GF-D8 (cell line): ENCODE measurements at places on chromosomes 7 and 10.

GRCh38 chr7:145289384-145289783, 453.5 kb upstream of the TPK1 start:
- DNase-seq: no peak

DNA sequence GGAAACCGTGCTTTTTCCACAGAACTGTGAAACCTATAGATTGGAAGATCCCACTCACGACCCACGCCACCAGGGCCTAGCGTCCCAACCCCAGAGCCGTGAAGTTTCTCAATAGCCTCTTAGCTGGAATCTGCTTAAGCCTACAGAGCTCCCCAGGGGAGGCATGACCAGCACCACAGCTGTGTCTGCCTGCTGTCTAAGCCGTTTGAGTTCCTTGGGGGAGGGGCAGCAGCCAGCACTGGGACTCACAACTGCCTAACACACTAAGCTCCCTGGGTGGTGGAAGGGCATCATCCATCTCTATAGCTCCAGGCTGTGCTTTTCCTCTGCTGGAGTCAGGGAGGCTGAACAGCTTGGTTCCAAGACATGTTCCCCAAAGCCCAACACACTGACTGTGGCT, 26.0 kb upstream of the TMEM140 start:
- DNase-seq: no peak

- no peak for DNase-seq
These were observed 1.2 kb downstream of the GTF2IRD1 start for GRCh38 chr7:74454925-74455288.

DNA sequence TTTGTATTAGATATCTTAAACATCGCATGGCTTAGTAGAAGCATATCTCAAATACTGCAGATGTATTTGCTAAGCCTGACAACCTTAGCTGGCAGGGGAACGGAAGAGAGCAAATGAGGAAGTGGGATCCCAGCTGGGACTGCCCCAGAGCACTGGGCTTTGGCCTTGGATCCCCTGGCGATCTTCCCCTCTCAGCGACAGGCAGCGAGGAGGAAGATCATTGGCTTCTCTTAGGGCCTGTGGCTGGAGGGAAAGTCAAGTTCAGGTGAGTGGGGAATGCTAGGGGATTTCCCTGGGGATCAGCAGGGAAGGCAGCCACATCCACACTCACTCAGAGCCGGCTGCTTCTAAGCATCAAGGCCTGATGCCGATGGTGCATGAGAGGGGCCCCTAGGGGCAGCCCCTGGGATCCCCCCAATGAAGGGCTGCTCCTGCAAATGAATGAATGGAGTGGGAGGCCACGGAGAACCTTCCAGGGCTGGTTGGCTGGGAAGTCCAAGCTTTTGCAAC, 42.0 kb downstream of the LYZL2 start:
- DNase-seq: peak; percentile 68

DNA sequence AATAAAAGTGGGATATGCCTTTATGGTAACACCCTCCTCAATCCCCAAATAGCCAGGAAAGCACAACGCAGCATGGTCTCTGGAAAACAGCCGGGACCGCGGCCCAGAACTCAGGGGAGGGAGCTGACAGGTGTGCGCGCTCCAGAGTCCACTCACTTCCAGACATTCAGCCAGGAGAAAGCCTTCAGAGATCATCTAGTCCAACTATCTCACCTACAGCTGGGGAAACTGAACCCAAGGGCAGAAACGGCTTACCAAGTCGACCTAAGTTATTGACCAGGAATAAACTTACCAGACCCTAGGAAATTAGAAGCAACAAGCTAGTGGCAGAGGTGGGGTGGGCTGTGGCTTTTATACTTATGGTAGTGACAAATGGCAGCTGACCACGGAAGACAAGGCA, 16.4 kb downstream of the GSDME start:
- no peak for DNase-seq

GRCh38 chr7:138753150-138753518, 44.7 kb upstream of the TMEM213 start:
- no peak for DNase-seq

DNA sequence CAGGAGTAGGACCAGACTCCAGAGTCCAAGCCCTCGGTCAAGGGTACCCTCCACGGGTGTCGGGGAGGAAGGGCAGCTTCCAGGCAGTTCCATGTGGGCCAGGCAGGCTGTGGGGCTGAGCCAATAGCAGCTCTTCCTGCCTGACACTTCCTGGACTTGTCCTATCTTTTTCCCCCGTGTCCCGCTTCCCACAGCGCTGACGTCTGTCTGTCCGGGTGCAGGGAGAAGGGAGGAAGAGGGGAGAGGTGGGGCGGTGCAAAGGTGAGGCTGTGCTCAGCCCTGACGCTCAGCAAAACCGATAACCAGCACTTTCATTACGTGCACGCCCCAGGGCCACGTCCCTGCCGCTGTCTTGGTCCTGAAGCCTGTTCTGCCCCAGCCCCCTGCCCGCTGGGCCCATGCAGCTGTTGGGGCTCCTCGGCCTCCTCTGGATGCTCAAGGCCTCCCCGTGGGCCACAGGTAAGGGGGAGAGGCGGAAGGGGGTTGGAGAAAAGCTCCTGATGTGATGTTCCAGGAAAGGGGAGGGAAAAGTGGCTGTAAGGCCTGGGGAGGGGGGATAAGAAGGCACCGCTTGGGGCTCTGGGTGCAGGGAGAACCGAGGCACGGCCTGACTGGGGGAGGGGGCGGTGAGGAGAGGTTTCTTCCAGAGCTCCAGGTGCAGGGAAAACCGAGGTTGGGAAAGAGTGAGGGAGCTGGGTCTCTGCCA, at the start of gene MUC3A:
TSS of gene MUC3A (plus strand) at position 308 of the 706 bp plus-strand sequence. CDS start at position 399, 91 bp downstream.
- DNase-seq: no peak

DNA sequence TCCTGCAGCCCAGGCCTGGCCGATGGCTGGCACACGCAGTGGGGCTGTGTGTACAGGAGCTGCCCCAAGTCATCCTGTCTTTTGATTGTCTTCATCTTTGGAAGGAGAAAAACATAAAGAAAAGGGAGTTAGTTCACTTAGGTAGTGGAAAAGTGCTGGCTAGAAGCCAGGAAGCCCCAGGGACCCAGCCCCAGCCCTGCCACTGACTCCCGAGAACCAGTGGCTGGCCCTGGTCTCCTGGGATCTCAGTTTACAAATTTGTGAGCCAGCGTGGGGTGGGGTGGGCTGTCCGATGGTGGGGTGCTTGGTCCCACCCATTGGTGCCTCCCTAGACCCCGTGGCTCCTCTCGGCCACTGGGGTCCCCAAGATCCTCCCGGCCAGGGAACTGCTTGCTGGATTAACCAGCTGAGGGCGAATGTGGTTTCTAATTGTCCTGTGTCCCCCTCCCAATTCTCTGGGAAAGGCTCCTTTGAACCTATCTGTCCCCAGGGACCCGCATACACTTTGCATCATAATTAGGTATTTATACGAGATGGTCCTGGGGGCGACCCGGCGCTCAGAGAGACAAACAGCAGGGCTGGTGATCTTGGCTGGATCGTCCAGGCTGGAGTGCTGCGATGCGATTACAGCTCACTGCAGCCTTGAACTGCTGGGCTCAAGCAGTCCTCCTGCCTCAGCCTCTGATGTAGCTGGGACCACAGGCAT, 16.3 kb upstream of the CHST12 start:
- no peak for DNase-seq

DNA sequence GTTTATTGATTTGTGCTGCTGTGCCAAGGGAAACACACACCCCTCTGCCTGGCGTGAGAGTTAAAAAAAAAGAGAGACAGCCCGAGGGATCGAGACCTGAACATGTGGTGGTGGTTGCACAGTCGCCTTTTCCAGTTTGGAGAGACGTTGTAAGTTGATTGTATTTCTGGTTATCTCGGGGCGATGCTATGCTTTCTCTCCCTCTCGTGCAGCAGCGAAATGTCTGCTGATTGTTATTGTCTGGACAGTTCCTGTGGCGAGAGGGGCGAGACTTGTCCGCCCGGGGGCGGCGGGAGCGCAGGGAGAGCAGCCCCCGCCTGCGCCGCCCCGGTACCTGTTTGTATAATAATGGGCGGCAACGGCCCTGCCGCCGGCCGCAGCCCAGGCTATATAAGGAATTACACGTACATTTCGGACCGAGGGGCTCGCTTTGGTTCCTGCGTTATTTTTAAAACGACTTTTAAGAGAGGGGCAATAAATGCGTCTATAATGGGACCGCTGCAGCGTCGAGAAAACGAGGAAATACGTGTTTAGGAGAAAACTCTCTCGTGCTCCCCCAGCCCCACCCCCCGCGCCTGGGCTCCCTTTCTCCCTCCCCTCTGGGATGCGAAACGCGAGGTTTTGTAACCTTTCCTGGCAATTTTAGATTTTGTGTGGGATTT, 1.7 kb downstream of the ZEB1 start:
- peak; percentile 16 for DNase-seq

- DNase-seq: no peak
These were observed 10.0 kb upstream of the SERPINE1 start for GRCh38 chr7:101116898-101117297.

DNA sequence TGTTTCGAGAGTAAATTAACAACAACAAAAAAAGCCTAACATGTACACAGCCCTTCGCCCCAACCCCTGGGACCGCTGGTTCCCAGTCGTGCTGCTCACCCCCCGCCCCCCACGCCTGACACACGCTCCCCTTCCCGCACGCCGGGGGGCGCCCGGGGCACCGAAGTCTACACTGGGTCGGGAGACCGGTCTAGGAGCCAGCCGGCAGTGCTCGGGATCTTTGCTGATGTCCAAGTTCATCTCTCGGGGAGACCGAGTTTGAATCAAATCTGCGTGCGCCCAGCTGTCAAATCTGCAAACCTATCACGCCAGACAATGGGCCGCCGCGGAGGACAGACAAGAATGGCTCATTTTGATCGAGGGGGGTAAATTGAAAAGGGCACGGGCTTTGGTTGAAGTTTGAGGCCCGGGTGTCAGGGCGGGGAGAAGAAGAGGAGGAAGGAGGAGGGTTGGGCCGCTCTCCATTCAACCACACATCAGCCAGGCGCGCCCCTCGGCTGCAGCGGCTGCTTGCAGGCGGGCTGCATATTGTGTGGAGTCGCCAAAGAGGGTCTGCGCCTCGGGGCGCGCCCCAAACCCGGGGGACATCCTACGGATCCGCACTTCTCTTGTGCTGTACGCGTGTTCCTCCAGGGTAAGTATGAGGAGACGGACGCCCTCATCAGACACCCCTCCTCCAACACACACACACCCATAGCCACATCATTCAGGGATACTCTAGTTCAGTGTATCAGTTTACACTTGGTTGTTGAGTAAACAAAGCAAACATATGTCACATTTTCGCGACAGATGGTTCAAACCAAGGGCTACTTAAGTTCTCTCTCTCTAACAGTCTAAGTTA, 1.3 kb upstream of the GFRA1 start:
- no peak for DNase-seq

DNA sequence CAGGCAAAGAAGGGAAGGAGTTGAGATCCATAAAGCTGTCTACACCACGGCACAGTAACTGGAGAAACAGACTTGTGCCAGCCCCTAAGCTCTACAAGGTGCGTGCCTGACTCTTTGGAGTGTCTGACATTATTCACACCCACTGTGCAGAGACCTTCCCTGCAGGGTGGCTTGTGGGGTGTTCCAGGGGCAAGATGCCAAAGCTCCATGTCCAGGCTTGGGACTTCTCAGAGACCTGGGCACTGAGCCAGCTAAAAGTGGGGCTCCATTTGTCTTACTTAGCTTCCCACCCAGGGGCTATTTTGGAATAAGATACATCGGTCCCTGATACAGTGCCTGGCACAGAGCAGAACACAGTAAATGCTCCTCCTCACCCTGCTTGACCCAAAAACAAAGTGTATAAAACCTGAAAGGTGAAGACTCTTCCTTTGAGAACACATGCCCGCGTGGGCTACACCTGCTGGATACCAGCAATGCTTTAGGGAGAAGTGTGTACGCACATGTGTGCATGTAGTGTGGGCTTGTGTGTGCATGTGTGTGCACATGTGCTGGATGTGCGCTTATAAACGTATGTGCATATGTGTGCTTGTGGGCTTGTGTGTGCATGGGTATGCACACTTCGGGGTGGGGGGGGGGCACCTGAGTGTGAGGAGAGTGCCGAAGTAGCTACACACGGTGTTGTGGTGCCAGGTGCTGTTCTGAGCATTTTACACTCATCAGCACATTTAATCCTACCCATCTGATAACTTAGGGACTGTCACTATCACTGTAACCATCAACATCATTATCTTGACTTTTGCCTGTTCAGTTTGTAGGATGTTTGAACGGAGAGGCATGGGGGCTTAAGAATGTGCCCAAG, 143.0 kb downstream of the ARHGAP22 start:
- no peak for DNase-seq

- DNase-seq: no peak
These were observed 2.0 kb upstream of the STRA8 start for GRCh38 chr7:135231686-135232085.

DNA sequence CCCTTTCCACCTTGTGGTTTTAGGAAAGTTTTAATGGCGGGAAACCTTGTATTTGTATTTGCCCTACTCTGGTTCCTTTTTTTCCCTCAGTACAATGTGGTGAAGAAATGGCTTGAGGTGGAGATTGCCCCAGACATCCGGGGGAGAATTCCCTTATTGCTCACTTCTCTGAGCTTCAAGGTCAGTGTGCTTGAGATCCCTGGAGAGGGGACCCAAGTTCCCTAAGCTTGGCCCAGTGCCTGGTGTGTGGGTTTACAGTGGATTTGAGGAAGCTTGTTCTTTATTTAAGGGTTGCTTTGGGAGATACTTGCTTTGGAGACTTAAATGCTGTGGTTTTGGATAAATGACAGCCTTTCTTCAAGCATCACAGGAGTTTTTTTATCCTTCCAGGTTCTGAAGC, 18.3 kb downstream of the CALHM2 start:
- DNase-seq: peak; percentile 67

- DNase-seq: no peak
These were observed at the start of gene CARD11 for GRCh38 chr7:3043544-3044371. TSS of gene CARD11 (minus strand) at chr7:3043867. CDS start at chr7:2958506, 85,361 bp downstream.

GRCh38 chr10:58976254-58976653, 200.2 kb upstream of the PHYHIPL start:
- no peak for DNase-seq

DNA sequence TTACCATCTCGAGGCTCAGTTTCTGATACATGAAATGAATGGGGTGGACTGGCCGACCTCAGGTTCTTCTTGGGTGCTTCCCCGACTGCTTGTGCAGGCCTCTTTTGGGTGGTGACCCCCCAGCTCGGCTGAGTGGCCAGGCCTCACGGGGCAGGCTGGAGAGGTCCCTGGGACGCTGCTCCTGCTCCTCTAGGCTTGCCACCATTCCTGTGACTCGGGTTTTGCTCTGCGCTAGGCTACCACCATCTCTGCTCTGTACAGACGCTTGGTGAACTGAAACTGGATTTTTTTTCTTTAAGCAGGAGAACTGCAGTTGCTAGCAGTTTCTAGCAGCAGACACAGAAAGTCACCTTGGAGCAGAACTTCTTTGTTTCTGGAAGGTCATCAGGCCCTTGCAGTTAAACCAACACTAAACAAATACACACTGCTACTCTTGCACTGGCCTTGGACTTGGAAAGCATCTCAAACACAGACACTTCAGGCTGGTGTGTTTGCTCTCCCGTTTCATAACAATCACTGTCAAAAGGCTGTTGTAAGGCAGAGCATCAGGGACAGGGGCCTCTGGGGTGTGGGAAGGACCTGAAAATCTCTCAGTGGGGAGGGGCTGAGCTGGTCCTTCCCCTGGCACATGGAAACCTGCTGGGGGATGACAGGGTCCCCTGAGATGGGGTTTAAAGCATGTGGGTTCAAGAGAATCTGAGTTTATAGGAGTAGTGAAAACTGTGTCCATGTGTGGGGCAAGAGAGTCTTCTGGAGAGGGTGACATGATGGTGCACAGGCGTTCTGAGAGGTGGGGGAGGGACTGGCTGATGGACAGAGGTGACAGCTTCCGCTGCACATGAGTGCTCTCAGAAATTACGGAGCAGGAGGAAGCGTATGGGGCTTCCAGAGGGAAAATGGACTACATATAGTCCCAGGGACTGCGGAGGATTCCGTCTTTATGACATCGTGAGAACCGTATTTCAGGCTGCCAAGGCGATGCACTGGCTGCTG, 35.0 kb upstream of the GIMAP8 start:
- no peak for DNase-seq
